ENCODE measurements at places on chromosomes 6 and 20. TPM values are rescaled to one million over a fixed set of nuclear protein-coding genes. Genes with fewer than 3 reads are reported as not detected.

- no peak for DNase-seq
These were observed 60.1 kb downstream of the PRND start for GRCh38 chr20:4781637-4782377.

GRCh38 chr6:27700337-27700736, 211.9 kb downstream of the OR2B2 start:
- no peak for DNase-seq

MAK gene
- total RNA-seq: not detected

ENPP4 gene
- total RNA-seq: 3.6 TPM

ENPP1 gene
- total RNA-seq: 0.91 TPM

GRCh38 chr20:49432550-49432949, 49.9 kb downstream of the KCNB1 start:
- no peak for DNase-seq

SNAI1 gene
- 0.12 TPM for total RNA-seq

- DNase-seq: peak; percentile 45
These were observed 44.4 kb downstream of the DTD1 start for GRCh38 chr20:18632196-18632789.

DNA sequence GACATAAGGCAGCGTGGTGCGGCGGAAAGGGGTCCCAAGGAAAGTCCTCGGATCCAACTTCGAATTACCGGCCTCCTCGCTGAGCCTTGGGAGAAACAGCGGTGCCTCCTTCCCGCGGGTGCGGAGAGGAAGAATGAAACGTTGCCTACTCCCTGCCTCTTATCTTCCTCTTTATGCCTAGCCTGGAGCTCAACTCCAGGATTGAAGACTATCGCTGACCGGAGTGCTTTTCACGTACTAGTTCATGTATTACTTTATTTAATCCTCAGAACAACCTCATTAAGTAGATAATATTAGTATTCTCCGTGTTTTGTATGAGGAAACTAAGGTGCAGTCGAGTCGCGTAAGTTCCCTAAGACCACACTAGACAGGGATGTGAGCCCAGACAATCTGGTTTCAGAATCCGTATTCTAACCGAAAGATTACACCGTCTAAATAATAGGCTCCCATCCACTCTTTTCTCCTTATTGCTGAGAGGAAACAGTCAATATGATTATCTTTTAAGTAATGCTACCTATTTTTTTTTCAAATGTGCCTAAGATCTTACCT, 793 bp upstream of the PDSS2 start:
- no peak for DNase-seq

- DNase-seq: no peak
These were observed 141.1 kb downstream of the SYCP2 start for GRCh38 chr20:59792300-59792699.

GRCh38 chr6:159788276-159788675, 1.1 kb downstream of the TCP1 start:
- DNase-seq: no peak

CALHM4 gene
- not detected for total RNA-seq

GRCh38 chr6:86331919-86332318, 605.4 kb upstream of the HTR1E start:
- no peak for DNase-seq

GRCh38 chr6:38284802-38285394, 354.8 kb downstream of the BTBD9 start:
- no peak for DNase-seq

OR12D3 gene
- not detected for total RNA-seq

GRCh38 chr6:37277001-37277409, 19.1 kb upstream of the TMEM217 start:
- DNase-seq: no peak

TPMT gene
- 9.5 TPM for total RNA-seq

DNA sequence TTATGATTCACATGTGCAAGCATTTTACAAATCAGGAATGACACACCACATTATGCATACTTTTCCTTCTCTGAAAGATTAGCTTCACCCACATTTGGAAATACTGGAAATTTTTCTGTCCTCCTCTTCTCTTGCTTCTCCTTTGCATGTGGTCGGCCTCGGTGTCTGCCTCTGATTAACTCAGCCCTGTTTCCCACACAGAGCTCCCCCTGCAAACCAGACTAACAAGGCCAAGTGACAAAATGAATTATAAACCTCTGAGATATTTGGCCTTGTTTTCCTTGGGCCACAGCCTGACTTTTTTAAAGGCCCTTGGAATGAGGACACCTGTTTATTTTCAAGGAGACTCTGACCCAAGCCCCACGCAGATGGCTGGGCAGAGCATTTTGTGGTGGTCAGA, 9.0 kb upstream of the CCN6 start:
- DNase-seq: no peak

DDX43 gene
- total RNA-seq: not detected

TRDN gene
- total RNA-seq: not detected

- DNase-seq: no peak
These were observed 99.8 kb upstream of the PLEKHG1 start for GRCh38 chr6:150499882-150500312.

RHAG gene
- total RNA-seq: not detected

DNA sequence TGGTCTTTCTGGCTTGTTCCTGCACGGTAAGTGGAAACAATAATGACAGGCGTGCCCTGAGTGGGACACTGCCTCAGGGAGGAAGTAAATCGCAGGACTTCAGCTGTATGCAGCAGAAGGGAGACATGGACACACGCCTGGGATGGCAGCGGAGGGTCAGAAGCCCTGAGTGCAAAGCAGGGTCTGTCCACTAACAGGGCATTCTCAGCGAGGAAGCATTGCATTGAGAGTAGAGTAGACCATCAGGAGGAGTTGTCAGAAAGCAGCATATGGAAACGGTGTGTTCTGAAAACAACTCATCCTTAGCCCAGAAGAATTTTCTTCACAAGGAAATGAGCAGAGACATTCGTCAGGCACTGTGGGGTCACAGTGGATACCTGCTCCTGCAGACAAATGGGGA, 134.0 kb downstream of the SYNDIG1 start:
- no peak for DNase-seq

OR2H1 gene
- total RNA-seq: not detected

DNA sequence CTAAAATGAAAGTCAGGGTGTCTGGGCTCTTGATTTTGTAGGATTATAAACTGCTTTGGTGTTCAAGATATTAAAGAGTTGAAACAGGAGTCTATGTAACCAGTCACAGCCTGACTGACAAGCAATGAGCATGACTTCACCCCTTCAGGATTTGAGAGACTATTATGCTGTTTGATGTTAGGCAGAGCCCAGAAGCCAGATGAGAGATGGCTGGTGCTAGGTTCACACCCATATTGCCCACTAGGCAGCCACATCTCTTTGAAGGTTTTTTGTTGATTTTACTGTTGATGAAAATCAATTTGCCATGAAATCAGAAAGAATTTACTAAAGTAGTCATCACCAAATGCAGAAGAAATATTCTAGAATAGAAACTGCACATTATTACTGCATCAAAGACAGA, 243.6 kb downstream of the KHDRBS2 start:
- no peak for DNase-seq

GRCh38 chr6:66396549-66396948, 689.5 kb upstream of the EYS start:
- DNase-seq: no peak

- no peak for DNase-seq
These were observed 313.9 kb downstream of the THBS2 start for GRCh38 chr6:168939796-168940195.
